H1 (cell line): ENCODE measurements at places on chromosomes 13 and 19. TPM values are rescaled to one million over a fixed set of nuclear protein-coding genes. Genes with fewer than 3 reads are reported as not detected.

DNA sequence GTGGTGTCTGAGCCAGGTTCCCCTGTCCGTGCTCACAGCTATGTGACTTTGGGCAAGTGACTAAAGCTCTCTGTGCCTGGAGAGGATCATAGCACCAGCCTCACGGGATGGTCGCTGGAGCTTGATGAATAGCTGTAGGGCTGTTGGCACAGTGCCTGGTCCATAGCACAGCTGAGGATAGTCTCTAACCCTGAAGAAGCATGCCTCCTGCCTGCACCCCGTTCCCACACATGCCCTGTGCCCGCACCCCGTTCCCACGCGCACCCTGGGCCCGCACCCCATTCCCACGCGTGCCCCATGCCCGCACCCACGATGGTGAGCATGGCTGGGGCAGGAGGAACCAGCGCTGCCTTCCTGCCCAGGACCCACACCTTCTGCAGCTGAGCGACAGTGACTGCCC lies 63.7 kb upstream of the F7 start:
- no peaks in the 10 kb centered on the region for H3K36me3 ChIP-seq
- no peaks in the 10 kb centered on the region for H3K27me3 ChIP-seq
- H3K4me1 ChIP-seq = no peaks in the 10 kb centered on the region
- H3K27ac ChIP-seq = no peak overlapping the region
- no peak overlapping the region for H3K4me3 ChIP-seq

DNA sequence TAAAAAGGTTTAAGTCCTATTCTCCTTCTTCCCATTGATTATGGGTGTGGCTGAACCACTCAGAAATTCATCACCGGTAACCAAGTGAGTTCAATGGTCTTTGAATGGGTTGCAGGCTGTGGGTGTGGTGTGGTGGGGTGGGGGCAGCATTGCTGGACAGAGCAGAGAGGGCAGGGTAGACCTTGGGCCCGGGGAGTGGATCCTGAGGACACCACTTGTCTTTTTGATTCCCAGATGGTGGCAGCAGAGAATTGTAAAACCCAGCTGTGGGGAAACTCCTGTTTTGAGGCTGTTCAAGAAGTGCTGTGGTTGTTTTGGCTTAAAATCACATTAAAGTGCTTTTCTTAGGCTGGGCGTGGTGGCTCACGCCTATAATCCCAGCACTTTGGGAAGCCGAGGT lies 45.8 kb upstream of the RGCC start:
- no peak overlapping the region for H3K27ac ChIP-seq
- DNase-seq = no peak
- no peaks in the 10 kb centered on the region for H3K4me1 ChIP-seq
- no peak overlapping the region for H3K4me3 ChIP-seq

GRCh38 chr13:44147648-44148047 lies 226.0 kb upstream of the SERP2 start:
- DNase-seq = no peak
- no peak overlapping the region for H3K4me3 ChIP-seq
- H3K36me3 ChIP-seq = no peaks in the 10 kb centered on the region
- H3K27me3 ChIP-seq = no peaks in the 10 kb centered on the region
- no peak overlapping the region for H3K27ac ChIP-seq
- H3K4me1 ChIP-seq = no peaks in the 10 kb centered on the region

- H3K36me3 ChIP-seq = no peaks in the 10 kb centered on the region
- H3K4me3 ChIP-seq = no peak overlapping the region
- H3K27me3 ChIP-seq = no peaks in the 10 kb centered on the region
Measured at GRCh38 chr13:46559272-46559805, 6.4 kb downstream of the LRCH1 start.

DNA sequence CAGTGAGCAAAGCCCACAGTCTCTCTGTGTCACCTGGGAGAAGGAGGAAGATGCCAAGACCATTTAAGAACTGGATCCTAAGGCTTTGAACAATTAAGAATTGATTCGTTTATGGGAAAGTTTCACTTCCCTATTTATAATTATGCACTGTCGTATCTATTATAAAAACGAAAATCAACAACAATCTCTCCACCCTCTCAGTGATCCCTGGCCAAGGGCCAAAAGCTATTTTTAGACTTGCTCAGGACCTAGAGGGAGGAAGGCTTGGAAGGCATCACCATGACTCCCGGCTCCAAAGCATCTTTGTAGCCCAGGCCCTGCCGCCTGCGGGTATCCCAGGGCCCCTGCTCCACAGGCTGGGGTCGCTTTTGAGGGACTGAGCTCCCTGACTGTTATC lies 1.3 kb downstream of the RHPN2 start:
- peak overlapping the region; percentile 76 for H3K4me3 ChIP-seq
- no peak overlapping the region for H3K27ac ChIP-seq
- H3K4me1 ChIP-seq = peaks cover 4% of the 10 kb centered on the region; the same call in 1 of the 2 replicates
- peaks cover 4% of the 10 kb centered on the region for H3K27me3 ChIP-seq
- no peak for DNase-seq

DNA sequence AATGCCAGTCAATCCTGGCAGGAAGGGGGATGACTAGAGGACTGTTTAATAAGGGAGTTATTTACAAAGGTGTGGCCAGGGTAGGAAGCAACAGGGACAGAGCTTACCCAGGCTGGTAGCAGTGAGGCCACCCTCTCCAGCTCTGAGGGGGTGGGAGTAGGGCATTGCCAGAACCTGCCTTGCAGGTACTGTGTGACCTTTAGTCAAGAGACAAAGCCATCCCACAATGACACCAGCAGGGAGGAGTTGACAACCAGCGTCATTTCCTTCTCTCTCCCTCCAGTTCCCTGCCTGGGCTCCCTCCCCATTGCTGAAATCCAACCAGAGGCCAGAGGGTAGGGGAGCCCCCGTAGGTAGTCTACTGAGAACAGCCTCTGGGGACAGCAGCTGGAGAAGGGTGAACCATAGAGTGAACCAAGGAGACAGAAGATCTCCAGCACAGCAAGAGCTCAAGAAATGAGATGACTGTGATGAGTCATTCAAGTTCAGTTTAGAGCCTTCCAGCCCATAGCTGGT lies 33.3 kb upstream of the SPATA13 start:
- no peaks in the 10 kb centered on the region for H3K36me3 ChIP-seq
- DNase-seq = no peak
- H3K4me1 ChIP-seq = 0 out of 2 replicates have a peak, but pooled peaks cover 3% of the 10 kb centered on the region
- no peak overlapping the region for H3K27ac ChIP-seq
- no peak overlapping the region for H3K4me3 ChIP-seq

DNA sequence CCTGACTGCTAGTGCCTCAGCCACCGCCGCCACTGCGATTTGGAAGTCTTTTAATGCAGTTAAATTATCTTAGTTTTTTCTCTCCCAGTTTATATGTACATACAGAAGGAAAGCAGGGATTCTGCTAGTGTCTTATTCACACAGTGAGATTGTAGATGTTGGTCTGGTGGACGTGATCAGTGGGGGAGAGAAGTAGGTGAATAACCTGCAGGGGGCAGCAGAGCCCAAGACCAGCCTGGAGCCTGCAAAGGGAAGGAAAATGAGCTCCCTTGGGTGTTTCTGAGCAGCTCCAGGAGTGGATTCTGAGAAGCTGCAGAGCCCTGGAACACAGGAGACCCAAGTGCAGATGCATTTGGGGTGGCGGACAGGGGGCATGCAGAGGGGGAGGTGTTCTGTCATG lies 26.3 kb downstream of the ZNF844 start:
- H3K36me3 ChIP-seq = peaks cover 17% of the 10 kb centered on the region; the same call in 1 of the 2 replicates
- H3K27ac ChIP-seq = no peak overlapping the region
- peak; percentile 83 for DNase-seq
- no peaks in the 10 kb centered on the region for H3K4me1 ChIP-seq

DNA sequence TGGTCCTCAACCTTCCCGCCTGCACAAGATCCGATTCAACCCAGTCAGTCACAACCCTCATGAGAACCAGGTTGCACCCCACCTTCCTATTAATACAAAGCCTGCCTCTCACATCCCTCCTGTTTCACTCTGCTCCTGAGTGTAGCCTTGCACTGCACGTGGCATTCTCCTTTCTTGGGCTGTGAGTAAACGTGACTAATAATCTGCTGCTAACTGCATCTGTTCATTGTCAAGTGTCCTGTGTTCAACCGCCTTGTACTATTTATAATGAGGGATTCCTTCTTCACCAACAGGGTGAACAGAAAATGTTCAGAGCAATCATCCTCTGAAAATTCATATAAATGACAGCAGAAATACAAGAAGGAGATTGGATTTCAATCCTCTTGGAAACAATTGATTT lies 1608.2 kb downstream of the SLITRK5 start:
- H3K27me3 ChIP-seq = no peaks in the 10 kb centered on the region
- DNase-seq = no peak
- no peaks in the 10 kb centered on the region for H3K4me1 ChIP-seq
- no peak overlapping the region for H3K27ac ChIP-seq

GRCh38 chr13:32955881-32956594 lies 60.2 kb upstream of the KL start:
- no peaks in the 10 kb centered on the region for H3K4me1 ChIP-seq
- H3K27me3 ChIP-seq = no peaks in the 10 kb centered on the region; the same call in 1 of the 2 replicates
- DNase-seq = no peak
- no peak overlapping the region for H3K27ac ChIP-seq
- H3K4me3 ChIP-seq = no peak overlapping the region

- DNase-seq = peak; percentile 31
- peaks cover 11% of the 10 kb centered on the region for H3K4me1 ChIP-seq
- peak overlapping the region; percentile 57 for H3K4me3 ChIP-seq
- H3K27ac ChIP-seq = peak overlapping the region; percentile 18; the same call in 1 of the 2 replicates
- no peaks in the 10 kb centered on the region for H3K36me3 ChIP-seq
Measured at GRCh38 chr19:49637821-49638738, 1.9 kb downstream of the RRAS start.

- H3K36me3 ChIP-seq = no peaks in the 10 kb centered on the region
- H3K27ac ChIP-seq = no peak overlapping the region
- no peak for DNase-seq
- H3K4me1 ChIP-seq = no peaks in the 10 kb centered on the region
- no peak overlapping the region for H3K4me3 ChIP-seq
Measured at GRCh38 chr13:50722440-50723125, 120.9 kb downstream of the DLEU7 start.

GRCh38 chr13:96934889-96935489 lies 59.3 kb downstream of the OXGR1 start:
- no peaks in the 10 kb centered on the region for H3K4me1 ChIP-seq
- H3K36me3 ChIP-seq = no peaks in the 10 kb centered on the region
- DNase-seq = no peak
- no peak overlapping the region for H3K27ac ChIP-seq
- H3K27me3 ChIP-seq = no peaks in the 10 kb centered on the region

DNA sequence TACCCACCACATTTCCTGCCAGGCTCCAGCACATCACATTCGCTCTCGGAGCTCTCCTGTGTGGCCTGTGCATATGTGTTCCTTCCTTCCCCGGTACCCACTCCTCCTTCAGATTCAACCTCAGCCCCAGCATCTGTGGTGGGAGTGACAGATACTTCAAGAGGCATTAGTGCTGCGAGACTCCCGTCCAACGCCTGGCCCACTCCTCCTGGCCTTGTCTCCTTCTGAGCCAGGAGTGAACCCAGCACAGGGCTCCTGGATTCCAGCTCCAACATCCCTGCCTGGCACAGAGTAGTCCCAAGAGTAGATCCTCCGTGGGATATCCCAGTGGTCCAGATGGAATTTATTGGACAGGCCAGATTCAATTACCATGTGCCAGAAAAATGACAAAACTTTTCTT lies 55.9 kb downstream of the SACS start:
- no peaks in the 10 kb centered on the region for H3K27me3 ChIP-seq
- no peak overlapping the region for H3K4me3 ChIP-seq
- H3K36me3 ChIP-seq = no peaks in the 10 kb centered on the region; the same call in 1 of the 2 replicates
- H3K4me1 ChIP-seq = peaks cover 16% of the 10 kb centered on the region
- H3K27ac ChIP-seq = no peak overlapping the region
- no peak for DNase-seq

- no peak overlapping the region for H3K4me3 ChIP-seq
- peaks cover 6% of the 10 kb centered on the region; the same call in 1 of the 2 replicates for H3K4me1 ChIP-seq
- H3K36me3 ChIP-seq = no peaks in the 10 kb centered on the region
- no peaks in the 10 kb centered on the region for H3K27me3 ChIP-seq
- H3K27ac ChIP-seq = no peak overlapping the region
Measured at GRCh38 chr13:67740871-67741535, 510.9 kb upstream of the PCDH9 start.

GRCh38 chr19:54485851-54486250 lies 12.8 kb upstream of the CDC42EP5 start:
- no peaks in the 10 kb centered on the region for H3K27me3 ChIP-seq
- H3K27ac ChIP-seq = no peak overlapping the region
- no peaks in the 10 kb centered on the region for H3K4me1 ChIP-seq
- H3K4me3 ChIP-seq = no peak overlapping the region
- H3K36me3 ChIP-seq = no peaks in the 10 kb centered on the region
- DNase-seq = no peak

- no peak overlapping the region for H3K4me3 ChIP-seq
- H3K27ac ChIP-seq = no peak overlapping the region
- H3K4me1 ChIP-seq = no peaks in the 10 kb centered on the region
- no peaks in the 10 kb centered on the region for H3K27me3 ChIP-seq
Measured at GRCh38 chr19:16862826-16863415, 25.9 kb upstream of the F2RL3 start.

DNA sequence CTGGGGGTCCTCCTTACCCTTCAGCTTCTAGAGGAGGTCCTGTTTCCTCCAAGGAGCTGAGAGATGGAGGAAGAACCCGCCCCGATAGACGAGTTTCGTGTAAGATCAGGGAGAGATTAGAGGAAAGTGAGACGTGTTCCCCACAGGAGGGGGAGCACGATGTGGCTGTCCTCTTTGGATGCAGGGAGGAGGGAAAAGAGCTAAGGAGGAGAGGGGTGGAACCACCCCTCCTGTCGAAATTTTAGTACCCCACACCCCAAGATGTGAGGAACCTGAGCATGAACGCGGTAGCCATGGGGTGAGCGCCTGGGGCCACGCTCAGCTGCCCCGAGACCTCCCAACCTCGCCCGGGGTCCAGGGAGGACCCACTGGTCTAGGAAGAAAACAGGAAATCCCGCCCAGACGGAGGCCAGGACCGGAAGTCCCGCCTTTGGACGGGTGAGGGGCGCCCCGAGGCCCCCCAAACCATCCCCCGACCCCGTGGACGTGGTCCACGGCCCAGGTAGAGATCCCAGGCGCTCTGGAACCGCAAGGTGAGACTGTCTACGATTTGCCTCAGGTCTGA lies 1.2 kb downstream of the AKT1S1 start:
- H3K36me3 ChIP-seq = peaks cover 9% of the 10 kb centered on the region; the same call in 1 of the 2 replicates
- peak overlapping the region; percentile 93 for H3K4me3 ChIP-seq
- H3K27ac ChIP-seq = peak overlapping the region; percentile 93
- DNase-seq = no peak
- H3K27me3 ChIP-seq = no peaks in the 10 kb centered on the region

Gene WTIP
- total RNA-seq = 15.4 and 20.3 TPM in 2 replicates

Gene KLK2
- total RNA-seq = not detected in 2 replicates

Gene ACP7
- total RNA-seq = 0.50 and 0.98 TPM in 2 replicates

Gene CCDC61
- total RNA-seq = 16.1 and 17.4 TPM in 2 replicates

Gene STARD13
- total RNA-seq = 2.8 and 2.9 TPM in 2 replicates

Gene DKKL1
- 2.6 and 3.1 TPM in 2 replicates for total RNA-seq

Gene SELENOV
- 8.4 and 11.0 TPM in 2 replicates for total RNA-seq

Gene ZNF442
- 2.0 and 2.4 TPM in 2 replicates for total RNA-seq

Gene RFPL4A
- not detected in 2 replicates for total RNA-seq

Gene LILRA5
- not detected in 2 replicates for total RNA-seq

Gene ZNF66
- 53.5 and 59.7 TPM in 2 replicates for total RNA-seq

Gene ATP8A2
- 8.3 and 8.4 TPM in 2 replicates for total RNA-seq

Gene KLK12
- not detected in 2 replicates for total RNA-seq
